Activated CD8-positive, alpha-beta memory T cell treated with anti-CD3 and anti-CD28 coated beads for 48 hours (primary cell): ENCODE measurements at places on chromosomes 4 and X.

GRCh38 chr4:2487632-2488031 lies 18.7 kb downstream of the RNF4 start:
- DNase-seq, result no peak

GRCh38 chr4:48483777-48484493 lies 792 bp downstream of the SLC10A4 start:
- no peak for DNase-seq

DNA sequence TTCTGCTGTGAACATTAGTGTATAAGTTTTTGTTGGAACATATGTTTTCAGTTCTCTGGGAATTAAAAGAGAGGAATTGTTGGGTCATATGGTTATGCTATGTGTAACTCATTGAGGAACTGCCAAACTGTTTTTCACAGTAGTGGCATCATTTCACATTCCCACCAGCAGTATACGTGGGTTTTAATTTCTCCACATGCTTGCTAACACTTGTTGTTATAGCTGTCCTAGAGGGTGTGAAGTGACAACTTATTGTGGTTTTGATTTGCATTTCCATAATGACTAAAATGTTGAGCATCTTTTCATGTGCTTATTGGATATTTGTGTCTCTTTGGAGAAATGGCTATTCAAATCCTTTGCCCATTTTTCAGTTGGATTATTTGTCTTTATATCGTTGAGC lies 13.7 kb downstream of the APELA start:
- DNase-seq, result no peak

- DNase-seq, result no peak
These were observed 307 bp downstream of the ATG4A start for GRCh38 chrX:108091878-108092291.

DNA sequence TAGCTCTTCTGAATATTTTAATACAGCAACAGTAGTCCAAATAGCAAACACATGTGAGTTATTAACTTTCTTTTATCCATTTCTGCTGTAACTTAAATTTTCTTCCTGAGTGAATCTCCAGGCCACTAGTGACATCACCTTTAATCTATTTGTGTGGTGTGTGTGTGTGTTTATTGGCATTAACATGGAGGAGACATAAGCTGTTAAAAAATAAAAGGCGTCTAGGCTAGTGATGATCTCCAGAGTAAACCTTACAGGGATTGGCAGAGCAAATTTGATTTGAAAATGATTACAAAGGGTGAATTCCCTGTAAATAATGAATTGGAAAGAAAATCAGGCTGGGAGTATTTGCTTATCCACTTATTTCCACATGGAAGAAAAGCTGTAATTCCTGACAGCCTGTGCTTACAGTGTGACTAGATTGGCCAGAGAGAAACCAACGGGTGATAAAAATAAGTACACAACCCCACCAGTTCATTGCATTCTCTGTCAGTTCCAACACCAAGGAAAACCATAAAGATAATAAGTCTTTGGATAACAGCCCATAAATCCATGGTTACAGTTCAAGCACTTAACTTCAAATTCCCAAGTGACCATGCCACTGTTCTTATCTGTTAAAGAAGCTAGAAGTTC lies 186.1 kb downstream of the ENOX2 start:
- no peak for DNase-seq

GRCh38 chr4:95549246-95550114 lies 707 bp upstream of the UNC5C start:
- no peak for DNase-seq

GRCh38 chr4:45186249-45186648 lies 459.9 kb upstream of the GNPDA2 start:
- no peak for DNase-seq

DNA sequence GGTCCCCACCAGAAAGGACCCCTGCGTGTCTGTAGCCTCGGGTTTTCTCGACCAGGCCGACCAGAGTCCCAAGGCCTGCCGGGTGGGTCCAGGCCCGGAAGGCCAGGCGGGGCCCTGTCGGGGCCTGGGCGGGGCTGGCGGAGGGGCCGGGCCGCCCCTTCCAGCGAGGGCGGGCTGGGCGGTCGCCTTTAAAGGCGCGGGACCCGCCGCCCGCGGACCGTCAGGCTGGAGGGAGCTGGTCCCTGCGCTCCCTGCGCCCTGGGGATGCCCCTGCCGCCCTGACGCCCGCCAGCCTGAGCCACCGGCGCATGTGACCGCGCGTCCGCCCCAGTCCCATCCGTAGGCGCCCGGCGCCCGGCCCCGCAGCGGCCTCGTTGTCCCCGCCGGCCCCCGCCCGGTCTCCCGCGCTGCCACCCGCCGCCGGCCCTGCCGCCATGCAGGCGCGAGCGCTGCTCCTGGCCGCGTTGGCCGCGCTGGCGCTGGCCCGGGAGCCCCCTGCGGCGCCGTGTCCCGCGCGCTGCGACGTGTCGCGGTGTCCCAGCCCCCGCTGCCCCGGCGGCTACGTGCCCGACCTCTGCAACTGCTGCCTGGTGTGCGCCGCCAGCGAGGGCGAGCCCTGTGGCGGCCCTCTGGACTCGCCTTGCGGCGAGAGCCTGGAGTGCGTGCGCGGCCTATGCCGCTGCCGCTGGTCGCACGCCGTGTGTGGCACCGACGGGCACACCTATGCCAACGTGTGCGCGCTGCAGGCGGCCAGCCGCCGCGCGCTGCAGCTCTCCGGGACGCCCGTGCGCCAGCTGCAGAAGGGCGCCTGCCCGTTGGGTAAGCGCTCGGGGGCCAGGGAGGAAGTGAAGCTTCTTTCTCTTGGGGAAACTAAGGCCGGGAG lies at the start of gene HTRA3:
HTRA3 (plus strand) TSS at position 220 of the 883 bp plus-strand sequence; CDS start at position 435, 215 bp downstream.
- no peak for DNase-seq

- DNase-seq, result no peak
These were observed 446.8 kb downstream of the ANKRD50 start for GRCh38 chr4:124265701-124266100.

- no peak for DNase-seq
These were observed 17.6 kb upstream of the PRPS1 start for GRCh38 chrX:107610667-107611066.

DNA sequence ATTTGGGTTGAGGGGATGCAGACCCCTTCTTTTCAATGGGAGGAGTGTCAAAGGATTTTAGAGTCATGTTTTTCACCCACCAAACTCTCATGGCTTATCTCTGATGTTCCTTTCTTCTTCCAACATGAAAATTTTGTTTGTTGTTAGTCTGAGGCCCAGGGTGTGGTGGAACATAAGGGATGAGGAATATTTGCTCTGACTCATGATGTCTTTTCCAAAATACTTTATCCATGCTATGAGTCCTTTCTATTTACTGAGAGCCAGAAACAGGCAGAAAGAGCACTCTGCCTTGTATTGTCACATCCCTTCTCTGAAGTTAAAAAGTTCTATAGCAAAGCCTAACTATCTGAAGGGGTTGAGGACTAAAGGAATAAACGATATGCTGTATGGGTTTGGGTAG lies 61.6 kb upstream of the GYPA start:
- no peak for DNase-seq

DNA sequence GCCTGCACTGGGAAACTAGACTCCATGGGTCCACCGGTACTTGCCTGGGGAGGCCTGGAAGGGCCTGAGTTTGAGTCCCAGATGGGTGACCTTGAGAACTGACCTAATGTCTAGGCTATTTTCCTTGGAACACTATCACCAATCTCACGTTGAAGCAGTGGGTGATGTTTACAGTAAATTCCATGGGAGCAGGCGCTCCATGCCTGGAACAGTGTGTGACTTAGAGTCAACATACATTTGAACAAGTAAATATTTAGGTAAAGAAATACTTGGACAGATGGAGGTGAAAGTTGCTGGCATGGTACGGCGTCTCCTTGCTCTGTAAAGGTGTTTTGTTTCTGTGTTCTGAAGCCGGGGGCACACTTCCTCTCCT lies 47.5 kb downstream of the TBC1D14 start:
- DNase-seq, result no peak
